ENCODE measurements at places on chromosomes 2 and 18.

- DNase-seq, result no peak
These were observed 216.0 kb downstream of the DSEL start for GRCh38 chr18:67300498-67300897.

- no peak for DNase-seq
These were observed 261.3 kb upstream of the MEIS1 start for GRCh38 chr2:66173645-66174044.

DNA sequence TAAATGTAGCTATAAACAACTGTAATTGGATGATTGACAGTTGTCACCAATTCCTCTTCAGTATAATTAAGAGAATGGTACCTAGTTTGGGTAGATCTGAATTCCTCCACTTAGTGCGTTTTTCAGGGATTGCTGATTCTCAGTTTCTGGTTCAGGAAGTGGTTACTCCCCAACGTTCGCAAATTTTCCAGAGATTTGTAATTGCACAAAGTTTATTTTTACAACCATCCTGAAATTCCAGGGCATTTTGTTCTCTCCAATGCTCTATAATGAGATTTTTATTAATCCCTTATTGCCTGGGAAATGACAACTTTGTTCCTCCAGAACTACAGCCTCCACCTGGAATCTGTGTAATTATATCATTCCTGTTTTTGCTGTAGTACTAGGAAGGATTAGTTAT lies 710.6 kb upstream of the ZEB2 start:
- no peak for DNase-seq

DNA sequence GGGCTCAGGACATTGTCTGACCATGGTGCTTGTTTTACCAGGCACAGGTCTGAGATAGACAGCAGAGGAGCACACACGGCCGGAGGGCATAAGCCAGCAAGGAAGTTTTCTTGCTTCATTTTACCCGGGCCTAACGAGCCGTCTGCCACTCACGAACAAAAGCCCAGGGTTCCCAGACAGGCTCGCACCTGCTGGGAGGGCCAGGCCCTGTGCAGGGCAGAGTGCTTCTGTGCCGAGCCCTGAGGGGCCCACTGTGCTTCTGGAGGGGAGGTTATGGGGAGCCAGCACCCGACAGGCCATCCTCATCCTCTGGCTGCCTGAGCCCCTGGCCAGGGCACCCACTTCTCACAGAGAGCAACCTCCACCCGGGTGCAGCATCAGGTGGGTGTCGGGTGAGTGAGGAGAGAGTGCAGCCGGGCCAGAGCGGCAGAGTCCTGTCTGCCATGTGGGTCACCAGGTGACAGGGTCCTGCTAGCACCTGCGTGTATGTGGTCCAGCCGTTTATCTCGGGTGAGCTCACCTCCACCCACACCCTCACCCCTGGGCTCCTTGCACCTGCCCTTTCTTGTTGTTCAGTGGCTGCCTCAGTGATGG lies 297.9 kb downstream of the NDUFA10 start:
- DNase-seq, result no peak

- no peak for DNase-seq
These were observed 101.2 kb downstream of the UBR3 start for GRCh38 chr2:169928463-169928864.

GRCh38 chr2:1694371-1695271 lies 49.7 kb downstream of the PXDN start:
- DNase-seq, result no peak

DNA sequence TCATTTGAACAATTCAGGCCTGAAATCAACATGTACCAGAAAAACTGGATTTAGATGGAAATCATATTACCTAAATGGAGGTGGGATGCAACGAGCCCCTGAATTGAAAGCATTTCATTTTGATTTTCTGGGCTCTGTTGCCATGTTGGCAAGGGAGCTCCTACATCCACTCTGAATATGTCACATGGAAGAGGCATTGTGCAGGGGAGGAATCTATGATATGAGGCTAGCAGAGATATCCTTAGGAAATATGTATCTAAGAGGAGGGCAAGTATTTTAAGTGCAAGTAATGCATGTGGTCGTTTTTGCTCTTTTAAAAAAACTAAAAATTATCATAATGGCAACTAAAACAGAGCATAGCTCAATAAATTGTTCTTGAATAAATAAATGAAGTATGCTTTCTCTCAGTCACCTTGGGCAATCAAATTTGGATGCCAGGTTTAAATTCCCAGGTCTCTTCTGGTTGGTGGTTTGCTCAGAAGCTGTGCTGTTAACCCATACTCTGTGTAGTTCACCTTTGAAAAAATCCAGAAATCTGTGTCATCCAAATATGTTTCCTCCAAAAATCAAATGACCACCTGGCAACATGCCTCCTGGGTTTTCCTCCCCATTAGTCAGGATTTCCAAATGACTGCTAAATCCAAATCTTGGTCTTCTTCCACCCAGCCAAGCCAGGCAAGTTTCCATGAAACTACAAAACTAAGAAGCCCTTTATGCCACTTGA lies 6.5 kb upstream of the LGALSL start:
- no peak for DNase-seq
